Body of pancreas (tissue), 4 donors: ENCODE measurements at places on chromosomes 2 and 18.
A peak's percentile ranks its signal among the peaks of the same experiment; 100 is the strongest.

GRCh38 chr2:217248312-217248935 is 388.6 kb upstream of the TNP1 start:
- peak; percentile 49 for DNase-seq

DNA sequence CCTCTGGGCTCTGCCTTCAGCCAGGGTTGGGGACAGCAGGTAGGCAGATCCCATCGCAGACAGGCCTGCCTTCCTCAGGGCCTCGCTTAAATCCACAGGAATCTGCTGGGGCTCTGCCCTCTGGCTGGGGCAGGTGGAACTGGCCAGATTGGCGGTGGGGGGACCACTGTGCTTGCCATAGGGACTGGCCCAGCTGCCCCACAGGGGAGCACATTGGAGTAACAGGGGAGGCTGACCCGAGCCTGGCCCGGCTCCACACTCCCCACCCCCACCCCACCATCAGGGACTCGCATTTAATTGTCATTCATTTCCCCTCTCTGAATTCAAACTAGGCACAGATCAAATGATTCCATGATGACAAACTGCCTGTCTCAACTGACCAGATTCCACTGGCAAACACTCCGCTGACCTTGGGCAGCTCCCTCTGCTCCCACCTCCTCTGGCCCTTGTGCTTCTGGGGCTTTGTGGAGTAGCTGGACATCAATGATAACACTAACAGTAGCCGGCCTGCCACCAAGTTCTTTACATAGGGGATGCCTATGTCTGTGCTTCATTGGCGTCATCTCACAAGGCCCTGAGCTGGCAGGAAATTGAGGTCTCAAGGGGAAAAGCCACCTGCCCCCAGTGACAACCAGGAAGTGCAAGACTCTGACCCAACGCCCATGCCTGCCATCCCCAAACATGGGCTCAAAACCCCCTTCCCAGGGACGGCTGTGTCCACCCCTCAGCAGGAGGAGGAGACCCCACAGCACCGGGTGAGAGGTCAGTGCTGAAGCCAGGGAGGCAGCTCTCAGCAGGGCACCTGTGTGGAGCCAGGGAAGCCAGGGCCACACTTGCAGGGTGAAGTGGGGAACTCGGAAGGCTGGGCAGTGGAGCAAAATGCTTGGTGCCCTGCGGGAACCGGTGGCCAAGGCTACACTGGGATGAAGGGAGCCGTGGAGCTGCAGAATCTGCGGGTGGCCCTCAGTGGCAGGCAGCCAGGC is 2.1 kb upstream of the B3GNT7 start:
- DNase-seq, result no peak

- no peak for DNase-seq
Measured at GRCh38 chr2:386406-387103, 98.7 kb upstream of the ALKAL2 start.

- no peak for DNase-seq
Measured at GRCh38 chr18:36522509-36522908, 225.0 kb downstream of the FHOD3 start.

- no peak for DNase-seq
Measured at GRCh38 chr2:9937258-9937657, 14.2 kb upstream of the GRHL1 start.

GRCh38 chr2:121707344-121707919 is 29.2 kb downstream of the NIFK start:
- DNase-seq, result peak; percentile 57

DNA sequence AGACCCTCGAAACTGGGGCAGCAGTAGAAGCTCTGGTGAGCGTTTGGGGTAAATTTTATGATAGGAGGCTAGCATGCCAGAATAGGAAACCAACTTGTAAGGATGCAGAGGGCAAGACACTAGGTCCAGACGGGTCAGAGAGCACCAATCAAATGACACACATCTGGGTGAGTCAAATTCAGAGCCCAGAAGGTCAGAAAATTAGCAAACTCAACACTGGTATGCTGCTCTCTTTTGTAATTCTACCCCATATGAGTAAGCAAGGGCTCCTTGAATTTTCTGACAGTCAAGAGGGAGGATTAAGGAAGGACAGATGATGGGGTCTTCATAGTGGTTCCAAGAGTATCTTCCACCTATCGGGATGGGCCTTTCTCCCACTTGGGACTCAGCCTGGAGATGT is 209.8 kb downstream of the BCL2 start:
- no peak for DNase-seq

GRCh38 chr2:165114346-165114939 is 89.4 kb downstream of the SCN3A start:
- no peak for DNase-seq

DNA sequence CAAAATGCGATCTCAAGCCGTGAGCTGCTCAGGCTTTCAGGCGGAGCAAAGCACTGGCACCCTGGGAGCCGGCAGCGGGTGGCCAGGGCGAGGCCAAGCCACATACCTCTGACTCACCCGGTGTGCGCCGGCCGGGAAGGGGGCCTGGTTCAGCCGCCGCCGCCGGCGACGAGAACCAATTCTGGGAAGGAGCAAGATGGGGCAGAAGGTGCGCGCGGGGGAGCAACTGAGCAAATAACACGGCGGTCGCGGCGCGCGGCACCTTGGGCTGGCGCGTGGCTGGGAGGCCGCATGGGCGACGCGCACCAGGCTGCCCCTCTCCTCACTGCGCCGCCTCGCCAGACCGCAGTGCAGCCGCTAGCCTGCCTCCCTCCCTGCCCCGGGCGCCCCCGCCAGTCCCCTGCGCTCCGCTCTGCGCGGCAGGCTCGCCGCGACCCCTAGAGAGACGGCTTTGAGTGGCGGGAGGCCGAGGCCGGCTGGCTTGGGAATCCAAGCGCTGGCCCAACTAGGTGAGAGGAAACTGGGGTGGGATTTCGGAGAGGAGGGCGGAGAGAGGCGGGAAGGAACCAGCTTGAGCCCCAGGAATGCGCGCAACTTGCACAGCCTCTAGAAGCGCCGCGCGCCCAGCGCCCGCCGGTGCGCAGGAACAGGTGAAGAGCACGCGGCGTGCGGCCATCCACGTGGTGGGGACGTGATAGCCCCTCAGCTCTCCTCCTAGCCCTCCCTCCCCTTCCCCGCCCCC is 3.2 kb downstream of the NRP2 start:
- no peak for DNase-seq

DNA sequence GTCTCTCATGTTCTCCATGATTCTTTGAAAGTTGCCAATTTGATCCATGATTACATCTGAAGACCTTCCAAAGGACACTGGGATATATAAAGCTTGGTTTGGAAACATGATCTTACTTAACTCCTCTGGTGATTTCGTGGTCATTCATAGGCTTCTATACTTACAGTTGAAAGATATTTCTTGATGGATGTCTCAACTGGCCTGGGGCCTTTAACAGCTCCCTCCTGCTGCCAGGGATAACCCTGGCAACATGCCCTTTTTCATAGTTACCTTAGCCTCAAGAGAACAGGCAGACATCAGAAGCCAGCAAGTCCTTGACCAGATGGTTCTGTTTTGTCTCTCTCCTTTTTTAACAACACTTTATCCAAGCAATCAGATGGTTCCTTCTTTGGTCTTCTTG is 23.5 kb upstream of the MFF start:
- no peak for DNase-seq

DNA sequence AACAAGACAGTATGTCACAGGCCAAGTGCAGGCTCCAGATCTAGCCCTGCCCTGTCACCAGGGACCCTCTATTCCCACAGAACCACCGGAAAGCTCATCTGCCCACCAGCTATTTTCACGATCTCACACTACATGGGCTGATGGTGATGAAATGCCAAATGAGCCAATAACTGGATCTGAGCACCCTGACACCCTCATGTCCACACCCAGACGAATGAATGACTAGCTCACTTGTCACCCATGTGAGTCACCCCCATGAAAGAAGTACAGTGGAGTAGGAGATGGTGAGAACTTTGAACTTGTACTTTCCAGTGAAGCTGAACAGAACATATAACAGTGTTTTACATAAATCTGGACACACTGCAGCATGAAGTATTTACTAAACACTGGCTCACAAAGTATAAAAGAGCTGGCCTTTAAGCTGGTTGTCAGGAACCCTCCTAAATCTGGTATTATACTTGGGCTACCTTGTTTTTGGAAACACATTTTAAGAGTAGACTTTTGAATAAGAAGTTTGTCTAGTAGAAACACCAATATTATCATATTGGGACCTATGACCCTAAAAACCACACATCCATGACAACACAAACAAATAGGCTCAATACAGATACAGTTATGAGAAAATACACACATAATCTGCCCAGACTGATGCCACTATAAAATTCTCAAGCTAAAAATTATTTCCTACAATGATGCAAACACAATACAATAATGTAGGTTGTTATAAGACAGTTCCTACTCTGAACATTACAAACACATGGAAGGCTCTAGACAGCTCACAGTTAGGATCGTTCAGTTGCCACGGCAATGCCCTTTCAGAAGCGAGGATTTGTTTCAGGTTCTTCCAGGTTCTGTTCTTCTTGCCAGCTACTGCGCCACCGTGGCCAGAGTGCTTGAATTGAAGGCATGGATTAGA is 19.0 kb downstream of the INO80C start:
- no peak for DNase-seq

GRCh38 chr2:103773884-103774283 is 1012.1 kb downstream of the TMEM182 start:
- DNase-seq, result no peak

GRCh38 chr2:18918280-18918679 is 328.9 kb upstream of the NT5C1B start:
- DNase-seq, result no peak

GRCh38 chr2:153287109-153287801 is 191.3 kb downstream of the RPRM start:
- DNase-seq, result no peak

DNA sequence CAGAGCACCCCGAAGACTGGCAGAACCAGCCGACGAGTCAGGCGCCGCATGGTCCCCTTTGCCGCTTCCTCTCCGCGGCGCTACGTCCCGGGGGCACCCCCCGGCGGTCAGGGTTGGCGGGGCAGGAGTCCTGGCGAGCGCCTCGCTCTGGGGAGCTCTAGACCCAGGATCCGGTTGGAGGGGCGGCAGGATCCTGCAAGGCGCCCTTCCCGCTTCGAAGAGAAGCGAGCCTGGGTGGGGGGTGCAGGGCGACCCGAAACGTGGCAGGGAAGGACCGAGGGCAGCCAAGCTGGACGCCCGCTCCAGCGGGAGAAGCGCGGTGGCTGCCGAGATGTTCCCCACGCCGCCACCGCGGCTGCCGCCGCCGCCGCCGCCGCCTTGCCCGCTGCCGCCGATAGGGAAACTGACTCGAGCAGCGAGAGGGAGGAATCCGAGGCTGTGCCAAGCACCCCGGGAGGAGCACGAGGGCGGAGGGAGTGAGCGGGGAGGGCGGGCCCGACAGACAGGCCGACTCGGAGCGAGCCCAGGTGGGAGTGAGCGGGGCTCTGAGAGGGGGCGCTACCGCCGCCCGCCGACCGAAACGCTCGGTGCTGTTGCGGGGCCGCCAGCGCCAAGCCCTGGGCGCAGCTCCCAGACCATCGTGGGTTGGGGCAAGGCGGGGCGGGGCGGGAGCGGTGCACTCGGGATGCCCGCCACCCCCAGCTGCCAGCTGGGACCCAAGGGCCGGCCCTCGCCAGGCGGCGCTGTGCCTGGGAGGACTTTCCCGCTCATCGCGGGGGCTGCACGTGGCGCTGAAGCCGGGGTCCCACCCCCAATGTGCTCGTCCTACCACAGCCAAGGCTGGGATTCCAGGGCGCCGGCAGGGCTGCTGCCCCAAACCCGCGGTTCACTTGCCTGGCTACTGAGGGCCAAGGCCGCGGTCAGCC is at the start of gene GALNT14:
Gene GALNT14, minus strand, starts transcription at position 404 of the 926 bp plus-strand sequence. Its CDS starts 354 bp downstream, at position 50.
- peak; percentile 57 for DNase-seq

GRCh38 chr2:103784261-103784660 is 1022.4 kb downstream of the TMEM182 start:
- no peak for DNase-seq
